ENCODE measurements at places on chromosomes 7 and 10. TPM values are rescaled to one million over a fixed set of nuclear protein-coding genes. Genes with fewer than 3 reads are reported as not detected.

DNA sequence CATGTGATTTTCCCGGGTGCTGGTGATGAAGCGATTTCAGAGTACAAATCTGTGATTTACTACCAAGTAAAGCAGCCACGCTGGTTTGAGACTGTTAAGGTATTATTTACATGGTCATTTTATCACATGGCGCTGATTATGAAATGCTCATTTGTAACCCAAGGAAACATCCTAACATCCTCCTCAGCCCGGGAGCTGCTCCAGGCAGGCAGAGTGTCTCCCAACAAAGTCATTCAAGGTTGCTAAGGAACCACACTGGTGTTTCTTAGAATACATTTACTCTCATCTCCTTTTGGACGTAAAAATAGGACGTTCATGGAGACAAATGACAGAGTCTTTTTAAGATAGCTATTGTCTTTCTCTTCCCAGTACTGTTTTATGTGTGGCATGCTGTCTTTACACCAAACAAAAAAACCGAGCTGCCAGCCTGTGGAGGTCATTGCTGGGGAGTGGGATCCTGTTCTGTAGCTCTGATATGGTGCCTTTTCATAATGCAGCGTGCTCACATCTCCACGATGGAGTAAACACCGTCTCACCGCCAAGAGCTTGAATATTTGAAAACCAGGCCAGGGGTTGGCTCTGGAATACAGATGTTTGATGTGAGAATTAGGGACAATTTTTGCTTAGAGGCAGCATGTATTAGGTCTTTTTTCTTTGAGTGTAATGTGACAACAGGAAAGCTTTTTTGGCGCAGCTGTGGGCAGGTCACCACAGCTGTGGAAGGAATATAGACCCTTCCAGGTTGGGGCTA lies 119.6 kb downstream of the DOCK1 start:
- DNase-seq, result no peak

The SLC26A3 gene
- not detected for total RNA-seq

The GRB10 gene
- total RNA-seq, result 32.2 TPM

- no peak for DNase-seq
Observed at GRCh38 chr7:47648275-47648925, 66.5 kb upstream of the TNS3 start.

- no peak for DNase-seq
Observed at GRCh38 chr7:34211018-34211417, 305.7 kb downstream of the BMPER start.

DNA sequence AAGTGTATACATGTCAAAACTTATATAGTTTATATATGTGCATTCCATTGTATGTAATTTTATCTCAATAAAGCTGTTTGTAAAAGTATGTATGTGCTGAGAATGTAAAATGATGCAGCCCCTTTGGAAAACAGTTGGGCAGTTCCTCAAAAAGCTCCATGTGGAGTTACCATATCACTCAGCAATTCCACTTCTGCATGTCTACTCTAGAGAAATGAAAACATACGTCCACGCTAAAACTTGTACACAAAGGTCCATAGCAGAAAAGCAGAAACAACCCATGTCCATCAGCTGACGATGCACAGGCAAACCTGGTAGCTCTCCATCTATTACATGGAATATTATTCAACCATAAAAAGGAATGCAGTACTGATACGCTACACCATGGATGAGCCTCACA lies 8.3 kb upstream of the RGS10 start:
- DNase-seq, result no peak

The ELN gene
- total RNA-seq, result 33.2 TPM

DNA sequence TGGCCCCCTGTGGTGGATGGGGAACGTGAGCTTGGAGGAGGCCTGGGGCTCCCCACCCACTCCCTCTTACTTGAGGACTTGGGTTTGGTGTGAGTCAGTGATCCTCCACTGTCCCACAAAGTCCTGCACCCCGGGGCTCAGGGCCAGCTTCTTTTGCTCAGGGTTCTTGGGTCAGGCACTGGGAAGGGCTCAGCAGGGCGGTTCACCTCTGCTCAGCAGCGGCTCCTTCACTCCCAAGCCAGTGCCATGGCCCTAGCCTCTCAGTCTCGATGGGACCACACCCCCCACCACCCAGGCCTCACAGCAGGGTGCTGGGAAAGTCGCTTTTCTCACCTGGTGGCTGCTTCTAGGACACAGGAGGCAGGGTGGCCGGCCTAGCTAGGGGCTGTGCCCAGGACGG lies 59.1 kb downstream of the ELFN1 start:
- DNase-seq, result no peak

- no peak for DNase-seq
Observed at GRCh38 chr7:16099302-16099849, 322.0 kb downstream of the CRPPA start.

The INMT gene
- total RNA-seq, result 40.4 TPM

GRCh38 chr10:88901206-88901983 lies 21.4 kb downstream of the STAMBPL1 start:
- no peak for DNase-seq

GRCh38 chr7:77454802-77455201 lies 38.7 kb upstream of the GSAP start:
- DNase-seq, result no peak

DNA sequence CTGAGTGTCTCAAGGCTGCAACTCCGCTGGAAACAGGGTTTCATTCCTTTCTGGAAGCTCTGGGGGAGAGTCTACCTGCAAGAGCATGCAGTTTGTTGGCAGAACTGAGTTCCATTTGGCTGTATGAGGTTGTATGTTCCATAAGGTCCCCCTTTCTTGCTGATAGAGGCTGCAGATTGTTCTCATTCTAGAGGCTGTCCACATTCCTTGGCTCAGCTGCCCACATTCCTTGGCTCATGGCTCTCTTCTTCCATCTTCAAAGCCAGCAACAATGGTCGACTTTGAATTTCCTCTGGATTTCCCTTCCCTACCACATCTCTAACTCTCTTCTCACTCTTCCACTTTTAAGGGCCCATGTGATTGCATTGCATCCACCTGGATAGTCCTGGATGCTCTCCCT lies 147.3 kb upstream of the CDCA7L start:
- DNase-seq, result no peak

The VGF gene
- not detected for total RNA-seq

- DNase-seq, result no peak
Observed at GRCh38 chr10:4670737-4671136, 155.3 kb upstream of the AKR1E2 start.

- DNase-seq, result no peak
Observed at GRCh38 chr10:72738486-72738885, 46.5 kb downstream of the MCU start.

- peak; percentile 44 for DNase-seq
Observed at GRCh38 chr10:23031318-23031717, 64.1 kb upstream of the MSRB2 start.

DNA sequence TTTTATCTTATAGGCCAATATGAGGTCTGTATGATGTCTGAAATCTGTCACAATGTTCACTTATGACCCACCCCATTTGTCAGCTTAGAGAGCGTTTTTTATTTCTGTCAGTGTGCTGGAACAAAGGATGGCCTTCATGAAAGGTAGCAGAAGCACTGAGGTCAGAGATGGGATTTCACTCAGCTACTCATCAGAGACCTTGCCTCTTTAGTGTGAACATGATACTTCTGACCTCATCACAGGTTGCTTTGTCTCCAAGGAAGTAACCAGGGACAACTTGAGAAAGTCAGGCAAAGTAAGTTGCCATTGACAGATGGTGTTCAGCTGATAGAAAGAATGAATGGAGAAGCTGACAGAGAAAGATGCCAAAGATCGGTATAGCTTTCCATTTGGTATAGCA lies 16.3 kb downstream of the YAE1 start:
- DNase-seq, result no peak

All from Right ventricle myocardium superior (tissue), 1 donor.